ENCODE measurements at places on chromosomes 12 and 14. TPM values are rescaled to one million over a fixed set of nuclear protein-coding genes. Genes with fewer than 3 reads are reported as not detected.

The CLECL1 gene
- 3.0 TPM for total RNA-seq

The C12orf56 gene
- total RNA-seq, result not detected

The RNASE7 gene
- total RNA-seq, result not detected

The HOXC12 gene
- not detected for total RNA-seq

The FCF1 gene
- 74.1 TPM for total RNA-seq

The SPATA7 gene
- 4.4 TPM for total RNA-seq

The LGR5 gene
- total RNA-seq, result not detected

The TAS2R42 gene
- total RNA-seq, result not detected

The ATP5F1B gene
- total RNA-seq, result 897 TPM

DNA sequence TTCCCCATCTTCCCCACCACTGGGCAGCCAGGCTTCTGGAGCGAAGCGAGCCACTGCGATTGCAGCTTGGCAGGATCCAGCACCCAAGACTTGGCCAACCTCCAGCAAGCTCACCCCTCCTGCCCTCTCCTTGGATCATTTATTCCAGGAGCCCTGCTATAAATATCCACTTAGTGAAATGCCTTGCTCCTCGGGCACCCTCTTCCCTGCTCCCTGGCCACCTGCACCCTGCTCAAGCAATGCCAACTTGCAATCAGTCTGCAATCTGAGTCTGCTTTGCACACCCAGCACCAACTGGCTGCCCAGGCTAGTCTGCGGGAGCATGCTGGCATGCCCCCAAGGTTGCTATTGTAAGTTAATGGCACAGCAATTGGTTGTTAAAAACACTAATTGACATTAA is 666.0 kb downstream of the MED13L start:
- no peak for DNase-seq

- DNase-seq, result no peak
Measured at GRCh38 chr12:81492131-81492720, 266.9 kb downstream of the PPFIA2 start.

GRCh38 chr12:75773377-75773776 is 258.2 kb downstream of the PHLDA1 start:
- no peak for DNase-seq

- no peak for DNase-seq
Measured at GRCh38 chr12:59113831-59114615, 193.7 kb upstream of the LRIG3 start.

- peak; percentile 78 for DNase-seq
Measured at GRCh38 chr12:48189331-48190125, 6.1 kb downstream of the CCDC184 start.

- no peak for DNase-seq
Measured at GRCh38 chr14:67358924-67359774, 455 bp downstream of the ATP6V1D start.

DNA sequence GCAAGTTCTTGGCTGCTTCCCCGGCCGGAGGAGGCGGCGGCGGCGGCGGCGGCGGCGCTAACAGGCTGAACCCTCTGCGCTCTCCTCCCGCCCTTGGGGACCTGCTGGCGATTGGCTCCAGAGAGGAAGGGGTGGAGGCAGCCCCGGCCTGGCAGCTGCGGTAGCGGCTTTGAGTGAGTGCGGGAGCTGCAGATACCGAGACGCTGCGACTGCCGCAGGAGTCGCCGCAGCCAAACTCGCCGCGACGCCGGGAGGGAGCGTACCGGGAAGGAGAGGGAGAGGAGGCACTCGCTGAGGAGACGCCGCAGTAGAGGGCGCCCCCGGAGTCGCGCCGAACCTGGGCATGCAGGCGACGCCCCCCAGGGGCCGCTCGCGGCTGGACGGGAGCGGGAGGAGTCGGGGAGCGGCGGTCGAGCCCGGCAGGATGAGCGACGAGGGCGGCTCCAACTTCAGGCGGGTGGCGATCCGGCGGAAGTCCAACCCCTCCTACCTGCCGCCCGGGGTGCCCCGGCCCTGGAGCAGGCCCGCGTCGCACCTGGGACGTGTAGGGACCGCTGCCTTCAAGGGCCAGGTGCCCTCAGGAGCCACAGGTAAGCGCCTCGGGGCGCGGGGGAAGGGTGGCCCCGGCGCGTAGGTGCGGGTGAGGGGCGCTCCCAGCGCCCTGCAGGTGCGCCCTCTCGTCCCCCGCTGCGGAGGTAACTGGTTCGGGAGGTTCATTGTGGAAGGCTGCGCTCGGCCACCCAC is at the start of gene FGD4:
Gene FGD4 (plus strand): TSS at position 189 of the 744 bp plus-strand sequence.
- peak; percentile 69 for DNase-seq

- no peak for DNase-seq
Measured at GRCh38 chr14:55361190-55361589, 50.4 kb downstream of the ATG14 start.

DNA sequence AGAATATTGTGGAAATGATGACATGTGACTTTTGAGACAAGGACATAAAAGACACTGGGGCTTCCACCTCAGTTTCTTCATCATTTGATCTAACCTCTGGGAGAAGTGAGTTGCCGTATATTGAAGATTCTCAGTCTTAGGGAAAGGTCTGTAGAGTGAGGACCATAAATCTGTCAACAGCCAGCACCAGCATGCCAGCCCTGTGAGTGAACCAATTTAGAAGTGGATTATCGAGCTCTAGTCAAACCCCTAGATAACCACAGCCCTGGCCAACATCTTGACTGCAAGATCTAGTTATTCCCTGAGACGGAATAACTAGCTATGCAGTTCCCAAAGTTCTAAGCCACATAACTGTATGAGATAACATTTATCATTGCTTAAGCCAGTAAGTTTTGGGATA is 108.8 kb upstream of the PTPRR start:
- no peak for DNase-seq

GRCh38 chr12:114783089-114783618 is 99.2 kb upstream of the TBX3 start:
- no peak for DNase-seq

- DNase-seq, result no peak
Measured at GRCh38 chr12:122138181-122138580, 35.8 kb downstream of the IL31 start.

- DNase-seq, result no peak
Measured at GRCh38 chr14:68562911-68563250, 230.0 kb downstream of the ZFP36L1 start.

- DNase-seq, result no peak
Measured at GRCh38 chr12:114344831-114345230, 61.1 kb downstream of the TBX5 start.

DNA sequence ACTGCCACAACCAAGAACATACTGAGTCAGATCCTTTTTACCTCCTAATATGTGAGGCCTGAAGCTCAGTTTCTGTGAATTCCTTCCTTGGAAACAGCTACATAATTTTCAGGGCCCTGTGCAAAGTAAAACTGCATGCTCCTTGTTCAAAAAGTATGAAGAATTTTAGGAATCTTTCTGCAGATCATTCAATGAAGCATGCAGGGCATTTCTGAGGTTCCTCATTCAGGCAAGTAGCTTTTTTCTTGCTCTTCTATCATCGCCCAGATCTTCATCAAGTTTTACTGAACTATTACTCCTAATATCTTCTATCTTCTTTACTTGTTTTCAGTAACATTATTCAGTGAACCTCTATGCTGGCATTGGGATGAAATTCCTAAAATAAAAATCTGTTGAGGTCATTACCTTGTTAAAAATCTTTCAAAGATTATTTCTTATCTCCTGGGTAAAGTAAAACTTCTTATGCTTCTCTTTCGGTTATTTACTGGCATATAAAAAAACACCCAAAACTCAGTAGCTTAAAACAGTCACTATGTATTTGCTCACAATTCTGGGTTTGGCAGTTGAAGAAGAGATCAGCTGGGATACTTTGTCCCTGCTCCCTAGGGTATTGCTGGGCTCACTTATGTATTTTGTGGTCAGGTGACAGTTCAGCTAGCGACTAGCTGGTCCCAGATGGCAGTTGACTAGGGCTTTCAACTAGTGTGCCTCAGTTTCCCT is 42.6 kb upstream of the KRR1 start:
- no peak for DNase-seq

- no peak for DNase-seq
Measured at GRCh38 chr12:79422060-79422812, 268.5 kb downstream of the PAWR start.

- DNase-seq, result no peak
Measured at GRCh38 chr12:124428136-124428791, 133.4 kb downstream of the RFLNA start.

- DNase-seq, result no peak
Measured at GRCh38 chr12:103745962-103746361, 95.1 kb downstream of the NT5DC3 start.

DNA sequence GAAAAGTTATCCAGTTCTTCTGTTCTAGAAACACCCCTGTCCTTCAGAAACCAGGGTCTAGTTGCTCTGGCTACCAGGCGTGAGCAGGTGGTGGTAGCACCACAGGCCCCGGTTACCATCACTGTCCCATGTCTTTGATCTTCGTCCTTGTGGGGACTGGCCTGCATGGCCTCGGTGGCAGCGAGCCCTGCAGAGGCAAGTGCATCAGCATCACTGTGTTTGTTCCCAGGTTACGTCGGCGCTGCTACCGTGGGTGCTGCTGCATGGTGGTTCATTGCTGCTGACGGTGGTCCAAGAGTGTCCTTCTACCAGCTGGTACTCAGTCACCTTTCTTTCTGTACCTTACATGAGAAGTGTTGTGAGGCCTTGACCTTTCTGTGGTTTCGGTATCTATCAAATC is 58.9 kb downstream of the ANAPC7 start:
- DNase-seq, result no peak

DNA sequence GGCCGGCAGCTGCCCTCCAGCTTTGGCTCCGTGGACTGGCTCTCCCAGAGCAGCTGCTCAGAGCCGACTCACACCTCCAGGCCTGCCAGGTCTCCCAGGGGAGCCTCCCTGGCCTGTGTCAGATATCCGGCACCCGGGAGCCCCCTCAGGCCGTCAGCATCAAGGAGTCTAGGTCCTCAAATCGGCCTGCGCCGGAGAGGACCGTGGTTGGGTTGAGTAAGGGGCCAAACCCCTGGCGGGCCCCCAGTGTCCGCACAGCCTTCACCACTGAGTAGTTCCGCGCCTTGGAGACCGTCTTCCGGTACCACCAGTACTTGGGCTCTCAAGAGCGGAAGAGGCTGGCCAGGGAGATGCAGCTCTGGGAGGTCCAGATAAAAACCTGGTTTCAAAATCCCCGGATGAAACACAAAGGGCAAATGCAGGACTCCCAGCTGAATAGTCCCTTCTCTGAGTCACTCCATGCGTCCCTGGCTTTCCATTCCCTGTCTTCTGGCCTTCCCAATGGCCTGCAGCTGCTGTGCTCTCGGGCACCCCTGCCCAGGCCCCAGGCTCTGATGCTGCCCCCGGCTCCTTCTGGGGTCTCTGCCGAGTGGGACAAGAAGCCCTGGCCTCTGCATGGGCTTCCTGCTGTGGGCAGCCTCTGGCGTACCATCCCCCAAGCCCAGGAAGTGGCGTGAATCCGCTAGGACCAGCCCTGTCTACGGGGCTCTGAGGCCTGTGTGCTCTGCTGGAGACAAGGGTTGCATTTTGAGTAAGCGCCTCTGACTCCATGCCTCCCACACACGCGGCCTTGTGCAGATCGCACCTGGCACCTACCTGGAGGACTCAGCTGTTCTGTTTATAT is 245.1 kb upstream of the ATXN7L3B start:
- DNase-seq, result no peak

GRCh38 chr14:31084385-31084784 is 58.2 kb upstream of the STRN3 start:
- no peak for DNase-seq

- DNase-seq, result no peak
Measured at GRCh38 chr14:63343878-63344277, 25.1 kb upstream of the GPHB5 start.

DNA sequence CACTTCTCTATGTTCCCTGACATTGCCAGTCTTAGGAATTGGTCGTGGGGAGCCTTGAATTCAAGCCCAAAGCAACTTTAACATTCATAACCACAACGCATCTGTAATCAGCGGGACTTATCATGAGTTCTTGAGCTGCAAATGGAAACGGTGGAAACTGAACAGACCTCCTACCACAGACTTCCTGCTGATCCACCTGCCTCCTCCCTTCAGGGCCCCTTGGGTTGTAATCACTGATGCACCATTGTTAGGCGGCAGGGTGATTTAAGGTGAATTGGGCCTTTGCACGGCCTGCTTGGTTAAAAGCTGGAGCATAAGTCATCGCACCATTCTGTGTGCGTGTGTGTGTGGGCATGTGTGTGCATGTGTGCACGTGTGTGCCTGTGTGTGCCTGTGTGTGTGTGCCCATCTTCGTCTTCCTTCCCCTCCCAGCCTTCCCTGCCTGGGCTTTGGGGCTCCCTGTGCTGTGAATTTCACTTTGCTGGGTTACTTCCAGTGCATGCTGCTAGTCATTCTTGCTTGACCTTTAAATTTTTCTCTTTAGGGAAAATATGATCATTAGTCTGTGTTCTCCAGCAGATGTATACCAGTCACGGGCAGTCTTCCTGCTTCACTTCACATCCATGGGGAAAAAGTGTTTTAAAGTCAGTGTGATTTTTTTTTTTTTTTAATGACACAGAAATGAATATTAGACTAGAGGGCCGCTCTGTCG is 29.1 kb downstream of the CHST11 start:
- DNase-seq, result peak; percentile 53

DNA sequence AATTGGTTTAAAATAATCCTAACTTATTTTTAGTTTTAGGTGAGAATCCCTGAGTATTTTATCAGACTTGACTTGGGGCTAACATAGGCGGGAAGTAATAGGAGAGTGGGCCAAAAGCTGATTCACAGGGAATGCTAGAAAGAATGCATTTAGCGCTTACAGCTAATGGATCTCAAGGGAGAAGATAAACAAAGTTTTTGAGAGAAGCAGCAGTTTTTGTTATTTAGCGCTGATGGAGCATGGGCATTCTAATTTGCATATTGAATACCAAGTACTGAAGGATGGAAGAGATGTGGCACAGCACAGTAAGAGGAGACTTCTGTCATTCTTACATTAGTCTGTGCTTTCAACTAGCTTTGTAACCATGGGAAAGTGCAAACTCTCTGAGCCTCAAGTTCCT is 436.0 kb upstream of the FBXO33 start:
- no peak for DNase-seq

GRCh38 chr12:17592472-17592871 is 497.5 kb downstream of the RERGL start:
- no peak for DNase-seq

DNA sequence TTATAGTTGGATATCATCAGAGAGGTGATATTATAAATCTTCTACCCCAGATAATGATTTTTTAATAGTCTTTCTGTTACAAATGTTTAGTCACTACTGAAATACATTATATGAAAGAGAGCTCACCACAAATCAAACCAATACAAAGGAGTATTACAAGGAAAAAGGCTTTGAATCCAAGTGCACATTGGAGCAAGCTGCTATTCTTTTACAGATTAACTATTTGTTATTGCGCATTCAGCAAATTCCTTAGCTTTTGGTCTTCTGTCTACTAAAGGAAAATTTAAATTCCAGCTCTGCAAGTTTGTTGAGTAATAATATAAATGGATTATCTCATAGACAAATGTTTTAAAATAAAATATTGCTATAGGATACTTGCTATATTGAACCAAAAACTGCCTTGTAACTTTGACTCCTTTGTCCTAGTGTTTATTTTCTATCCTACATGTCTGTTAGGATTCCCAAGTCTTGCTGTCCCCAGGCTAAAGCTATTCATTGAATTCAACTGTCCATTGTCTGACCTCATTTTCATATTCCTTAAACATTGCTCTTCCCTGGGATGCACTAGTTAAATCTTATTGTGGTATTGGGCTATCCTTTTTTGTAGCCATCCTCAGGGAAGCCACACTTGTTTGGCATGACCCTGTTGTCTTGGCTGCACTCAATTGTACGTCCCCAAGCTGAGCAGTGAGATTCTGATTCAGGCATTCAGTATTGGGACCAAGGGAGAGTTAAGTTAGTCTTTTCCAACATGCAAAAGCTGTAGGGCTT is 41.5 kb downstream of the PDE3A start:
- DNase-seq, result no peak

- DNase-seq, result no peak
Measured at GRCh38 chr14:68543516-68543915, 249.4 kb downstream of the ZFP36L1 start.

Data from activated naive CD4-positive, alpha-beta T cell treated with anti-CD3 and anti-CD28 coated beads, Interleukin-2, amount 50 U/mL, for 72 hours (primary cell).